GM06990 (cell line): ENCODE measurements at places on chromosomes 11 and 22.

- no peak for DNase-seq
Observed at GRCh38 chr11:72537051-72537450, 102.7 kb upstream of the CLPB start.

GRCh38 chr22:21984793-21985192 is 2.2 kb upstream of the TOP3B start:
- no peak for DNase-seq

- DNase-seq: no peak
Observed at GRCh38 chr11:116543911-116544475, 228.8 kb downstream of the BUD13 start.

- no peak for DNase-seq
Observed at GRCh38 chr22:20022231-20022977, 1.5 kb downstream of the TANGO2 start.

- DNase-seq: peak; percentile 59
Observed at GRCh38 chr11:47161134-47161854, 15.4 kb downstream of the ARFGAP2 start.

DNA sequence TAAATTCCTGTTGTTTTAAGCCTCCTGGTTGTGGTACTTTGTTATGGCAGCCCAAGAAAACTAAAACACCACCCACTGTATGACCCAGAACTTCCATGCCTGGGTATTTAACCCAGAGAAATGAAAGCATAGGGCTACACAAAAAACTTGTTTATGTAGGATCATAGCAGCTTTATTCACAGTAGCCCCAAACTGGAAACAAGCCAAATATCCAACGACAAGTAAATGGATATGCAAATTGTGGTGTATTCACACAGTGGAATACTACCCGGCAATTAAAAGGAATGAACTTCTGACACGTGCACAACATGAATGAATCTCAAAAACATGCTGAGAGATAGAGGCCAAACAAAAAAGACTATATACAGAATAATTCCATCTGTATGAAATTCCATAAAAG is 62.2 kb upstream of the NAV2 start:
- DNase-seq: no peak

DNA sequence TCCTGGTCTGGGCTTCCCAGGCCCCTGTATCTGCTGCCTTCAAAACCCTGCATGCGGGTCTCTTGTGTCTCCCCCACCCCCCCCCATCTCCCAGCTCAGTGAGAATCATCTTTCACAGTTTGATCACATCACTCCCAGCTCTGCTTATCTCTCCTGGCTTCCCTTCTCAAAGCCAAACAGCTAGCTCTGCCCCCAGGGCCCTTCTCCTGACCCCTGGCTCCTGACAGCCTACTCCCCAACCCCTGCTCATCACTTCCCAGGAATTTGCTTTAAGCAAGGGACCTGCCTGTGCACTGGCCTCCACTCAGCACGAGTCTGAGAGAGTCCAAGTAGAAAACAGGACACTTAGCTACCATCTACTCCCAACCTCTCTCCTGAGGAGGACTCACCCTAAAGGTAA is 342.7 kb downstream of the TENM4 start:
- DNase-seq: no peak

- DNase-seq: no peak
Observed at GRCh38 chr11:22558664-22559063, 67.0 kb downstream of the FANCF start.

DNA sequence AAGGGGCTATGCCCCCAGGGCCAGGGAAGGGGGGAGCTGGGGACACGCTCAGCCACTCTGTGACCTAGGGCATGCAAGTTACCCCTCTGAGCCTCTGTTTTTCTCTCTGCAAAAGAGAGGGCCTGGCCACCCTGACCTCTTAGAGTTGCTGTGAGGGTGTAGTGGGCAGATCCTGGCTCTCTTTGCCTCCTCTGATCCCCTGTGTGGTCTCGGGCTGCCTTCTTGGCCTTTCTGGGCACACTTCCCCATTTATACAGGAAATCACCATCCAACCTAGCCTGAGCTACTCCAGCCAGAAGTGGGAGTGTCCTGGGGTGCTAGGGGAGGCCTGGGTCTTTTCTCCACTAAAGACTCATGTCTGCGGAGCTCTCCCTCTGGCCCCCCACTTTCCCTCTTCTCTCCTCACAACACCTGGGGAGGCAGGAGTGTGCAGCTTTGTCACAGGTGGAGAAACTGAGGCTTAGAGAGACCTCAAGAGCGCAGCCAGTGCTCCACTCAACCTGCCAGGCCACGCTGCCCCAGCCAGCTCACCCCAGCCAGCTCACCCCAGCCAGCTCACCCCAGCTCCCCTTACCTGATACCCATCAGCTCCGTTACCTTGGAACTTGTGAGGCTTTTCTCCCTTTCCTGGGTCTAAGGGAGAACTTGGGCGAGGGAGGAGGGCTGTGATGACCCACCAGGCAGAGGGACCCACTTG is 1.4 kb downstream of the AIFM3 start:
- DNase-seq: no peak

DNA sequence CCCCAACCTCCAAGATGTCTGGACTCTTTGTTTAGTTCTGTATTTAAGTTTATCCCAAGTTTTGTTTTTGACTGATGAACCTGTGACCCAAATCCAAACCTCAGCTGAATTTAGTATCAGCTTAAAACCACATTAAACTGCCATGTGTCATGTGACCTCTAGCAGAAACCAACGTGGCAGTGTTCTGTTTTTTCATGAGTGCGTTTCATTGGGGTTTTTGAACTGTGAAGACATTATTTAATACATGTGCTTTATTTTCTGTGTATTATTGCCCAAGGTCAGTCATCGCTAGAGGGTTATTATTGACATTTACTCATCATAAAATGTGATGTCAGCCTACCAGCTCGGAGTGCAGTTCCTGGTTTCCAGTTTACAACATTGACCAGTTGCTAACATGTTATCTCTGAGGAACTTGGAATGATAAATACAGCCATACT is 1.8 kb downstream of the TLCD5 start:
- DNase-seq: peak; percentile 26

DNA sequence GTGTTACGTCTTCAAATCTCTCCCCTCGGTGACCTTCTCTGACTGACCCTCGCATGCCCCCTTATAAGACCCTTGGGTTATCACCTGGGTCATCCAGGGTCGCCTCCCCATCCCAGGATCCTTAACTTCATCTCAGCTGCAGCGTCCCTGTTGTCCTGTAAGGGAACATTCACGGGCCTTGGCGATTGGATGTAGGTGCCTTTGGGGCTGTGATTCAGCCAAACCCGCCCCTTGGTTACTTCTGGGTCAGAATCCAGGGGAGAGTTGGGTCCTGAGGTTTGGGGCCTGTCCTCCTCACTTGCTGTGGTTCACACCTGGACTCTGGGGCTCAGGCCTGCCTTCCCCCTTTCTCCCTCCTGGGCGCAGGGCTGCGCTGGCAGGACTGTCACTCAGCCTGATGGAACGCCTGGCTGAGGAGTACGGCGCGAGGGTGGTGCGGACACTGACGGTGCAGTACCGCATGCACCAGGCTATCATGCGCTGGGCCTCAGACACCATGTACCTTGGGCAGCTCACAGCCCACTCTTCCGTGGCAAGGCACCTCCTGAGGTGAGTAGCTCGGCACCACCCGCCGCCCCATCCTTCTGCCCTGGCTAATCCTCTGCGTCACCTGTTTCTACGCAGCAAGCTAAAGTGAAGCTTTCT is 29.4 kb downstream of the IGHMBP2 start:
- DNase-seq: no peak

DNA sequence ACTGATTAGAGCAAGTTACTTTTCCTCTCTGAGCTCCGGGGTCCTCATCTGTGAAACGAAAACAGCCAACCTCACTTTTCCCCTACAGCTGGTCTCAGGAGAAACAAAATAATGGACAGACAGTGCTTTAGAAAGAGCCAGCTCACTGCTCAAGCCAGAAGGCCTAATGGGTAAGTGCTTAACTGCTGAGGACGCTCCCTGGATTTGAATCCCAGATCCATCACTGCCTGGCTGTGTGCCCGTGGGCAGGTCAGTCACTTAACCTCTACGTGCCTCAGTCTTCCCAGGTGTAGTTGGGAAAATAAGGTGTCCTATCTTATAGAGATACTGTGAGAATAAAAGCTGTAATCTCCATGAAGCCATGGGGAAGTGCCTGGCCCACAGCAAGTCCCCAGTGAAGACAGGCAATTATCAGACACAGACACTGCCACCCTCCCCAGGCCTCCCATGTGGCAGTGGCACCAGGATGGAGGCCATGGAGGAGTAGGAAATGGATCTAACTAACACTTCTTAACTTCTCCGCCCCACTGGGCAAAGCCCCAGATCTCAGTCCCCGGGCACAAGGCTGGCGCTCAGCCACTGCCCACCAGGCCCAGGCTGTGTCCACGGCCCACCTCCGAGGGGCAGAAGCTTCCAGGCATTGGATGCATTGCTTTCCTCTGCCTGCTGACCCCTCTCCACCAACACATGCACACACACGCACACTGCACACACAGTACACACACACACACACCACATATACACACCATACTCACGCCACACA is 9.2 kb downstream of the TP53I11 start:
- DNase-seq: no peak

DNA sequence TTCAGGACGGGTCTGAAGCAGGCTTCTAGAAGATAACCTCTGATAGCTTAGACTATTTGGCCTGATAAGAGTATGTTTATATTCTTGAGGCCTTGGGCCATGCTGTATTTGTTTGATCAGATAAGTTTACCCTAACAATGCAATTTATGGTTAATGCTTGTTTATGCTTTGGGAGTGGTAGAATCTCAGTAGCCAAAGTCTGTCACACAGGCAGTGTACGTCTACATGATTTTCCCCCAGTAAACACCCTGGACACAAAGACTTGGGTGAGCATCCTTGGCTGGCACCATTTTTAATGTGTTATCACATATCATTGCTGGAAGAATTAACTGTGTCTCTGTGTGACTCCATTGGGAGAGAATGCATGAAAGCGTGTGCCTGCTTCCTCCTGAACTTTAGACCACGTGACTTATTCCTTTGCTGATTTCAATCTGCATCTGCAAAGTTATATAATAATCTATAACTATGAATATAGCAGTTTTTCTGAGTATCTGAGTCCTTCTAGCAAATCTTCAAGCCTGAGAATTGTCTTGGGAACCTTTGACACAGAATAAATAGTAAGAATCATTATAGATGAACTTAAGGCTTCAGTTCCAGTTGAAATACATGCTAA is 172.4 kb downstream of the CASP12 start:
- no peak for DNase-seq

GRCh38 chr11:1233351-1234053 is 10.6 kb downstream of the MUC5B start:
- no peak for DNase-seq
